ENCODE measurements at places on chromosomes 1 and 21. TPM values are rescaled to one million over a fixed set of nuclear protein-coding genes. Genes with fewer than 3 reads are reported as not detected.

- DNase-seq = no peak
Observed at GRCh38 chr1:24986372-24986965, 56.4 kb upstream of the RUNX3 start.

Gene ANKRD35
- 0.71 TPM for polyA plus RNA-seq

DNA sequence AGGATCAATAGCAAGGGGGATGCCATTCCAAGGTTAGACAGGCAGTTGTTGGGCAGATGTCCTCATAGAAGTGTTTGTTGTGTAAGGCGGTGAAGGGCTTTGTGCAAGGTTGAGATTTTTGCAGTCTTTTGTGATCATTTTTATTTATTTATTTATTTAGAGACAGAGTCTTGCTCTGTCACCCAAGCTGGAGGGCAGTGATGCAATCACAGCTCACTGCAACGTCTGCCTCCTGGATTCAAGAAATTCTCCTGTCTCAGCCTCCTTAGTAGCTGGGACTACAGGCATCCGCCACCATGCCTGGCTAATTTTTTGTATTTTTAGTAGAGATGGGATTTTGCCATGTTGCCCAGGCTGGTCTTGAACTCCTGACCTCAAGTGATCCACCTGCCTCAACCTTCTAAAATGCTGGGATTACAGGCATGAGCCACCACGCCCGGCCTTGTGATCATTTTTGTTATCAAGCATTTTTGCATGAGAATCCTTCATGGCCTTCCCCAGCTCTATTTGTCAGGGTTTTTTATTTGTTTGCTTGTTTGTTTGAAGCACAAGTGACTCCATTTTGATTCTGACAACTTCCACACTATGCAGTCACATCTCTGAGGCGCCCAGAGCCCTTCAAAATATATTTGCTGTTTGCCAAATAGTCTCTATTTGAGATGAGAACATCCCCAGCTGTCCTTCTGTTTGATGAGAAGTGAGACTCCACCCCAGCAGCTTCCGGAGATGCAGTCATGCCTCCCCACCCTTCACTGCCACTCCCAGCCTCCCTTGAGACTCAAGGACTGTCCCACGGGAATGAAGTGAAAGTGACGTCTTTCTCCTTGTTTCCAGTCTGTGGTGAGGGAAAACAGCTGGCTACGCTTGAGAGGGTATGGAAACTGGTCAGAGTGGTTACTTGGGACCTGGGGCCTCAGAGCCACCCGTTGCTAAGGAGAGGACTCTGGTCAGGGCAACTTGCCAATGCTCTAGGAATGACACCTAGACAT is 38.0 kb downstream of the TMEM50B start:
- peak; percentile 87 for DNase-seq

DNA sequence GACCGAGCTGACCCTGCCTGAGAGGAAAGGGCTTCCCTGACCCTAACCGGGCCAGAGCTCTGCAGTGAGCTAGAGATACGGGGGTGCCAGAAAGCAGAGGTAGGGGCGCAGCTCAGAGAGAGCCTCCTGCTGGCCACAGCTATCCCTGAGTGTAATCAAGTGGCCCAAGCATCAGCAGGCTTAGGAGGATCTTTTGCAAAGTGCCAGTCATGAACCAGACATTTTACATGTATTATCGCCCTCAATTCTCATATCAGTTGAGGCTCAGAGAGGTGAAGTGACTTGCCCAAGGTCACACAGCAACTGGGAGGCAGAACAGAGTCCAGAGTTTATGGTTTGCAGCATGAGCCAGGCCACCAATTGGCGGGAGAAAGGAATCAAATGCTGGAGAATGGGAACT is 7.0 kb upstream of the ID3 start:
- DNase-seq = no peak

DNA sequence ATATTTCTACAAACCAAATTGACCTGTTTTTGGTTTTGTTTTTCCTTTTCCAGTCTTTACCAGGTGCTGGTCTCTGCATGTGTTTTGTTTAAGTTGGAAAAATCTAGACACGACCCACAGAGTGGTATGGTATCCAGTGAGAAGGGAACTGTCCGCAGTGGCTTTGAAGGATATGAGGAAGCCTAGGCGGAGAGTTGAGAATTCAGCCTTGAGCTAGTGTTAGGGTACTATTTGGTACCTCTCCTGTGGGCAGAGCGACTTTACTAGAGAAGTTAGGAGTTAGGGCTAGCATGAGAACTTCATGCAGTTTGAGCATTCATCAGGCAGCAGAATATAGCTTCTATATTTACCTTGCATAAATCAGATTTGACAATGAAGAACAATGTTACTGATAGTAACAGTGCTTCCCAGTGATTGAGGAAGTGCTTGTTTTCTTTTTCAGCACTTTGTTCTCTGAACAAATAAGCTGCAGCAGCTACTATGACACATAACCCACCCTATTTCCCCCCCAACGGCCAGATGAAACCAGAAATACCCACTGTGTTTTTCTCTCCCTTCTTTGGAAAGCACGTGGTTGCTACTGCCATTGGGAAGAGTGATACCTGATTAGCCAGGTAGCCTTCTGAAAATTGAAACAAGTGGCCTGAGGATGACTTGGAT is 19.0 kb downstream of the MRPS6 start:
- no peak for DNase-seq

- DNase-seq = no peak
Observed at GRCh38 chr1:222592171-222592570, 2.4 kb upstream of the TAF1A start.

Gene HUNK
- 2.7 TPM for polyA plus RNA-seq
